Non-pigmented ciliary epithelial cell (primary cell): ENCODE measurements at places on chromosomes 7 and 10.

DNA sequence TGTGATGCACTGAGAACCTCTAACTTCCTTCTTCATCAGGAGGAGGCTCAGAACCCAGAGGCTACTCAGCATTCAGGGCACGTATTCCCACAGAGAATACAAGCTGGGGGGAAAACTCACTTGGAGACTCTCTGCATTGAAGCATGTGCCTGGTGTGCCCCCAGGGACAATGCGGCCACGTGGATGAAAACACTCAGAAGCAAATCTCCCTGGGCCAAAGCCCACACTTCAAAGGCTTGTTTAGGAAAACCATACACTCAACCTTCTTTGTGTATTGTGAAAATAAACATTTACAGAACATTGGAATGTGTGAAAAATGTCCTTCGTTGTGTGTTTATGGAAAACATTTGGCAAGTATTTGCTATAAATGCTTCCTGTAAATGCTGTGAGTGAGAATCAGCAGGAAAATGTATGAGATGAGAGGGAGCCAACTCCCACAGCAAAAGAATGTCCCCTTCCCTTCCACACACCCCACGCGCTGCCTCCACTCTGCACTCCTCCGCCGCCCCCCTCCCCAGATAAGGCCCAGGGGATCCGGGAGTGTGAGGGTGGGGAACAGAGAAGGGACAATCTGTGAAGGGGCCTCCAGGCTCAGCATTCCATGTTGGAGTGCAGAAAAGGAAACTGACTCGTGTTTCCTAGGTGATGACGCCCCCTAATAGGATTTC lies 339.5 kb downstream of the ELMO1 start:
- DNase-seq, result no peak

- DNase-seq, result no peak
These were observed 156.3 kb upstream of the HGF start for GRCh38 chr7:81926154-81926553.

GRCh38 chr10:47277352-47278151 lies 22.4 kb upstream of the GDF10 start:
- no peak for DNase-seq

DNA sequence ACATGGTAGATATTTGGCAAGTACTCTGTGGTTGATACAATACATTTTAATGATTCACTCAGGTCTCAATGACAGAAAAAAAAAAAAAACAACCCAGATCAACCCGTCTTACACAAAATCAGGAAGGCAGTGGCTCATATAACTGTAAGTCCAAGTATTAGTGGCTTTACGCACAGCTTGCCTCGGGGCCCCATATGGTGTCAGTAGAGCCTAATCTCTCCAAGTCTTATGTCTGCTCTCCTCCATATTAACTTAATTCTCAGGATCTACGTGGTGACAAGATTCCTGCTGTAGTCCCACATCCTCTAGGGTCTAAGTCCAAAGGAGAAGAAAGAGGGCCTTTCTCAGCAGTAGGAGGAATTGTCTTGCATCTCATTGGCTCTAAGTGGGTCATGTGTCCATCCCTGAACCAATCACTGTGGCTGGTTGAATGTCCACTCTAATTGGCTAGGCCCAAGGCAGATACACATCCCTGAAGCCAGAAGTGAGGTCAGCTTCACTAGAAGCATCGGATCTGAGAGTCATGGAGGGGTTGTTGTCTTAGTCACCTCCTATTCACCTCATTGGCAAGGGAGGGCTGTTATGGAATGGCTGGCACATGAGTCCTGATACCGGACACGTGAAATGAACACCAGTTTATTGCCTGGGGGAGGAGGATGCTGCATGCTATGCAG lies 20.5 kb upstream of the PLPP4 start:
- no peak for DNase-seq

DNA sequence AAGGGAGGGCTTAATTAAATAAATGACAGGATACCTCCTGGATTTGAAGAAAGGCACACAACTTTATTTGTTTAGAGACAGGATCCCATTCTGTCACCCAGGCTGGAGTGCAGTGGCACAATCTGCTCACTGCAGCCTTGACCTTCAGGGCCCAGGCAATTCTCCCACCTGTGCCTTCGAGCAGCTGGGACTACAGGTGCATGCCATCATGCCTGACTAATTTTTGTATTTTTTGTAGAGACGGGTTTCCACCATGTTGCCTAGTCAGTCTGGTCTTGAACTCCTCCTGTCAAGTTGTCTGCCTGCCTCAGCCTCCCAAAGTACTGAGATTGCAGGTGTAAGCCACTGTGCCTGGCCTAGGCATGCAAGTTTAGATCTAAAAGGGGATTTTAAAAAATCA lies 272.7 kb upstream of the MBL2 start:
- no peak for DNase-seq

DNA sequence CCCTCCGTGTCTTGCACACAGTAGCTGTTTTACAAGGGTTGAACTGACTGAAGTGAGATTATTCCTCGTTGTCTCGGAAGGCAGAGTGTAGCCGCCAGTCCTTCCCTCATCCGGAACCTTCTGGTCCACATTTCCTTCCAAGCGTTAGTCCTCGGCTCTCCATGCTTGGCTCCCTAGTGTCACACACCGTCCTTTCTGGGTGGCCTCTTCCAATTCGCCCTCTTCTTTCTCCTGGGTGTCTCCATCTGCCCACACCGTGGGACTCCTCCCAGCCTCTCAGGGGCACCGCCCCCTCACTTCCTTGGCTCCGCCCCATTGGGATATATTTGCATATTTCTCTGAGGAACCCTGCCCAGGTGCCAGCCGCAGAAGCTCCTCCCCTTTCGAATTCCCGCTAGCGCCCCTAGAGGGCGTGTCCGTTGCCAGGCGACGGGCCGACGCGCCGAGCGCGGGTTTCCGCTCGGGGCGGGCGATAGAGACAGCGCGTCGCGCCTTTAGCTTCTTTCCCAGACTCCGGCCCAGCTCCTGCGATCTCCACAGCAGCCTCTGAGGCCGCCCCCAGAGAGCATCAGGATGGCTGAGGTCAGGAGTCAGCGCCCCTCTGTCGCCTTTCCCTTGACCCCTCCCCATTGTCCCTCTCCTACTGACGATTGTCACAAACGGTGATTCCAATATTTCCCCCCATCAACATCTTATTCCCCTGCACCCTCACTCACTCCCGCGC lies at the start of gene CFAP58:
Gene CFAP58 (plus strand): TSS at position 509 of the 724 bp plus-strand sequence. CDS start 65 bp downstream, at position 574.
- DNase-seq, result no peak

DNA sequence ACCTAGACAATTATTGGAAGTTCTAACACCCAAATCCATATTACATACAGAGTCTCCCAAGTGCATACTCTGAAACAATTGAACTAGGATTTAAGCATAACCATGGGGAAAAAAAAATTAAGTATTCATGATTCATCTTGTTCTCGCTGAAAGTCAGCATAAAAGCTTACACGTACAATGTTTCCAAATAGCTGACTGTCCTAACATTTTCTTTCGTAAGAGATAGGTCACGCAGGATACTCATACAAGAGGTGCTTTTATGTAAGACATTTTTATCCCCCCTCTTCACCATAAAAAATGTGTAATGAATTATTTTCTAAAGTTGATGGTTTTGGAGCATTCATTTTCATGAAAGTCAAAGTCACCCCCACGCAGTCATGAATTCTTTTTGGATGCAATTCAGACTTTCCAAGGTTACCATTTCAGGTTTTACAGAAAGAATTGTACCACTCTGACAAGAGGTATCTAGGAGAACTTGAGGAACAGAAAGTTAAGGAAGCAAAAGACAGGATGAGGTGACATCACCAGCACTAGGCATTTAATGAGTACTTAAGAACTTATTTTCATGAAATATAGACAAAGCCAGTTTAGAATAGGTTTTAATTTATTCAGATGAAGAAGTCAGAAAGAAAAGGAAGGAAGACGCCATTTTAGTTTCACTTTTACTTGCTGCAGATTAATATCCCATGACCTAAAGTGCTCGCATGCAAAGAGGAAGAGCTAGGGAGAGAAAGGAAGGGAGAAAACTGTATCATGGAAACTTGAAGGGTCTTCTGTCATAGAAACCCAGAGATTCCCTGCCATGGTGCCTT lies 55.8 kb downstream of the TMEM26 start:
- DNase-seq, result no peak

- DNase-seq, result no peak
These were observed 1111.0 kb downstream of the XPNPEP1 start for GRCh38 chr10:108812296-108812695.

DNA sequence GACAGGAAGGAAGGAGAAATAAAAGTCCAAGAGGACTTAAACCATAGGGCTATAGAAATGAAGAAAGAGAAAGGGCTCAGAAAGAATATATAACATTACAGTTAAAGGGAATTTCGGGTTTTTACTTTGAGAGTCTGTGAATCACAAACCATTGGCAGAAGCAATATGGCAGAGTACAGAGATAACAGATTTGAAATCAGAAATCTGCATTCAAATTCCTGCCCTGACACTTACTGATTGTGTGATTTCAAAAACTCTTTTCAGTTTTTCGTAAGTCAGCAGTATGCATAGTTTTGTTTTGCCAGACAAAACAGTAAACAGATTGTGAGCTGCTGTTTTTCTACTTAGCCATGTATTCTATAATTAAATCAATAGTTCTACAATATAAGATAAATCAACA lies 8.2 kb downstream of the JMJD1C start:
- no peak for DNase-seq

GRCh38 chr10:13503745-13504463 lies 24.9 kb downstream of the BEND7 start:
- DNase-seq, result peak; percentile 63

DNA sequence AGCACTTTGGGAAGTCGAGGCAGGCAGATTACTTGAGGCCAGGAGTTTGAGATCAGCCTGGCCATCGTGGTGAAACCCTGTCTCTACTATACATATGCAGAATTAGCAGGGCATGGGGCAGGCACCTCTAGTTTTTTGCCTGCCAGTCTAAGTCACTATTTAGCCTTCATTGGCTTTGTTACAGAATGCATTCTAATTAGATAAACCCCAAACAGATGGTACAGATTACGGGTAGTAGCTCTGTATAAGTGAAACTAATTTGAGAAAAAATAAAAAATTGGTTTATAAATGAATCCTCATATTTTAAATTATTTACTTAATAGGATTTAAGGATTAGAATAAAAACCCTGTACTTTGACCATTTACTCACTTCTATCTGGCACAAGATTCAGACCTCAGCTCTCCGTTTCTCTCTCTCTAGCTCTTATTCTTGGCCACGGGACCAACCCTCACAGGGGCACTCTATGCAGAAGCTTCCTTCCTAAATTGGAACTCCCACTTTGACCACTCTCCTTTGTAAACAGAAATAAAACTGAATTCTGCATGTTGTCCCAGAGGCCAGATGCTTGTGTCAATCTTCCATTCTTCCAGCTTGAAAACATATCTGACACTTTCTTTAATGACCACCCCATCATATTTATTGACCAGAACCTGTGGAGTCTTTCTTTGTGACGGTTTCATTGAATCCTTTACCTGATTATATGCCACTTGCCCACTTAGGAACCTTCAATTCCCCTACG lies 26.8 kb downstream of the BET1 start:
- no peak for DNase-seq

DNA sequence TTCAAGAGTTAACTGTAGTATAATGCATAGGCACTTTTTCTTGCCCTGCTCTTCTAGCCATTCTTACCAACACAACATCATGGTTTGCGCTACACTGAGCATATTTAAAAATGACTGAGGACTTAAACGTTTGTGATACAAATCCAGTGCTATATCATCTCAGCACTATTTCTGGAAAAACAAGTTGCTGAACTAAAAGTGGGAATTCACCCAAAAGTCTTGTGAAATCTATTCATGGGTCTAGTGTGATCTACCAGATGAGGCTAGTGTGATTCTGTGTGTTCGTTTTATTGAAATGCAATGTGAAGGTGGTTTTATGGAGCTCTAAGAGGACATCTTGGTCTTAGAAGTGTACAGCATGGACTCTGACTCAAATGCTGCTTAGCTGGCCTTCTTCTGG lies 584.6 kb upstream of the POM121L12 start:
- DNase-seq, result no peak

DNA sequence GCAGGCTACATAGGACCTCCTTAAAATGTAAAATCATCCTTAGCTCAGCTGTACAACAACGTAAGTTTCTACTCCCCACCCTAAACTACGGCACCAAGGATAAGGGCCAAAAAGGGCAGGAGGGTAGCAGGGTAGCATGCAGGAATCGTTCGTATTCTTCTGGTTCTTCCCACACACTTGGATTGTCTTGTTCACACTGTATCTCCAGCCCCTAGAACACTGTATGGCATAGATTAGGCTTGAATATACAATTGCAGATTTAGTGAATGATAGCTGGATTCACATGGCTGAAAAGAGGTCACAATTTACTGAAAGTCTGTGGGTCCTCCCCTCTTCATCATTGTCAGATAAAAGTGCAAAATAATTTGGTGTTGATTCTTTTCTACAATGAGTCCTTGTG lies 28.2 kb upstream of the PRKAR2B start:
- no peak for DNase-seq

- no peak for DNase-seq
These were observed 5.7 kb upstream of the OR2F2 start for GRCh38 chr7:143929224-143929920.

- no peak for DNase-seq
These were observed 67.1 kb downstream of the AUTS2 start for GRCh38 chr7:69665369-69665768.

DNA sequence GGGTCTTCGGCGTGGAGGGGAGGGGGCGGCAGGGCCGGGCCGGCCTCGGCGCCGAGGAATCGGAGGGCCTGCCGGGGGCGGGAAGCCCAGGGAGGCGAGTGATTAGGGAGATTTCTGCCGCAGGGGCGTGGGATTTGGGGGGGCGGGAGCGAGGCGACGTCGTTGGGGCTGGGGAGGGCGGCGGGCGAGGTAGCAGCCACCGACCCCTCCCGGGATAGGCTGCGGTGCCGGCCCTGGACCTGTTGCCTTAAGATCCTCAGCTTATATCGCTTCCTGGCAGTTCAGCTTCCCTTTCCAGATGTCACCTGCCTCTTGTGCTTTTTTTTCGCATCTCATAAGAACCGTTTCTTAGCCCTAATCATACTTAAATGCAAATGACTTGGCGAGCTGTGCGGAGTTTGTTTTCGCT lies 655 bp downstream of the LMTK2 start:
- no peak for DNase-seq

DNA sequence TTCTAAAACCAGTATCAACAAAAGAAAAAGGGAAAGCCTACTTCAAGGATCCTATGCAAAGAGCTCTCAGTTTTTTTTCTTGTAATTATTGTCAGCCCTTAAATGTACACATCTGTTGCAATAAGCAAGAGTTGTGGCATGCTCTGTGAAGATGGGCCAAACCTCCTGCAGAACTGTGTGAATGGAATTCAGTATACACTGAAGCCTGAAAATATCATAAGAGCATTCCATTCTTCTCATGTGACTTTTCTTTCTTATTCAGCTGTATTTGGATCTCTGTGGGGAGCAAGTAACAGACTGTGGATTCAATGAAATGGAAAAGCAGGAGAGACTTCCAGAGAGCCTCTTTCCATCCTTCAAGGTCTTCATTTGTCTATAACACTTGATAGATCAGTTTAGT lies 130.7 kb downstream of the SAMD9 start:
- DNase-seq, result peak; percentile 62

DNA sequence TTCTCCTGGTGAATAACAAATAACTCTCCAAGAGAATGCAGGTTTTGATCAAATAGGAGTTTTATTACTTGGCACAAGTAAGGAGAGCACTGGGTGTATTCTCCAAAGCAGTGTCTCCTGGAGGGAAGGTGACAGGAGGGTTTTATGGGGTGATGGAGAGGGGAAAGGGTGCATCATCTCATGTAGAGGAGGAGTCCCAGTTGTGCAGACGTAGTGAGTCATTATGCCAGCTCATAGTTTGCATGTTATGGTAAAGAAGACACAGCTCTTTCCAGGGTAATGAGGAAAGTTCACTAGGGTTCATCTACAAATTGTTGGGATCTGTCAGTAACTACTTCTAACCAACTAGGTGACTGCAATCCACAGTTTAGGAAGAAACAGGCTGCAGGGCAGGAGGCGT lies 347.9 kb upstream of the MEOX2 start:
- DNase-seq, result no peak
